Right lobe of liver (tissue), 6 donors: ENCODE measurements at places on chromosomes 2 and 18. TPM values are rescaled to one million over a fixed set of nuclear protein-coding genes. Genes with fewer than 3 reads are reported as not detected.

- no peaks in the 10 kb centered on the region for H3K4me1 ChIP-seq
- no peaks in the 10 kb centered on the region for H3K27me3 ChIP-seq
- H3K27ac ChIP-seq = no peak overlapping the region
- no peaks in the 10 kb centered on the region for H3K36me3 ChIP-seq
- DNase-seq = peak; percentile 83
These were observed 25.4 kb upstream of the CHN1 start for GRCh38 chr2:175030380-175031271.

RAB6D gene
- total RNA-seq = not detected

GRCh38 chr2:39640107-39640506, 25.6 kb upstream of the TMEM178A start:
- no peak overlapping the region for H3K27ac ChIP-seq
- no peak overlapping the region for H3K4me3 ChIP-seq
- no peaks in the 10 kb centered on the region for H3K27me3 ChIP-seq
- no peaks in the 10 kb centered on the region for H3K36me3 ChIP-seq
- H3K4me1 ChIP-seq = no peaks in the 10 kb centered on the region

LTBP1 gene
- total RNA-seq = 14.2 TPM

DNA sequence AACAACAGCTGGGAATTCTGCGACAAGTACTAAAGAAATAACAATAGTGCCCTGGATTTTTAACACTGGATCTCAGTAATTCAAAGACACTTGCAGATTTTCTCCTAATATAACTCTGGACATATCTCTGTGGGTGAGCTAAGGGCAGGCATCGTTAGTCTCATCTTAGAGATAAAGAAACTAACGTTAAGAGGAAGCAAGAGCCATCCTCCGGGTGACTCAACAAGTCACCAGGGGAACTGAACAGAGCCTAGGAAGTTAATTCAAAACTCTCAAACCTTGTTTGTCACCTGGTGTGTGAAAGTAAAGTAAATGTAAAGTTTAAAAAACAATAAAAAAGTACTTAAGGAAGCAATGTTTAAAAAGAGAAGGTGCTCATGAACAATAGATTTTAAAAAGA, 41.6 kb upstream of the NRP2 start:
- H3K27me3 ChIP-seq = no peaks in the 10 kb centered on the region
- no peak overlapping the region for H3K27ac ChIP-seq
- no peaks in the 10 kb centered on the region for H3K36me3 ChIP-seq
- H3K4me3 ChIP-seq = no peak overlapping the region
- no peak for DNase-seq

TRIM43 gene
- total RNA-seq = not detected
